ENCODE measurements at places on chromosomes 3 and 15.

DNA sequence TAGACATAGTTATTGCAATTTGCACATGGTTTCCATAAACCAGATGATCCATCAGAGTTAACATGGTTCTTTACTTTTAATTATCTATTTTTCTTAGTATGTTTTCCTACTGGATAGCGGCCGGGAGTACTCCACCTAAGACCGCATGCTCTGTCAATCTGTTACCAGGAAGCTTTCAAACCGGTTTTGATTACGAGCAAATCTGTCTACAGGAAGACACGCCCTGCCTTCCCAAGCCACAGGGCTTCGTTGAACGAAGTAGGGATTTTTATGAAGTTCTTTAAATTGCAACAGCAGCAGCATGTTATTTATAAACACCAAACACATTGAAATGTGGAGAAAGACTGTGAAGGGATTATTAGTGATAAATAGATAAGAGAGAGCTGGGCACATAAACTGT, 283.3 kb upstream of the ROBO2 start:
- DNase-seq, result no peak

GRCh38 chr3:124793054-124793739, 62.9 kb downstream of the UMPS start:
- DNase-seq, result no peak

DNA sequence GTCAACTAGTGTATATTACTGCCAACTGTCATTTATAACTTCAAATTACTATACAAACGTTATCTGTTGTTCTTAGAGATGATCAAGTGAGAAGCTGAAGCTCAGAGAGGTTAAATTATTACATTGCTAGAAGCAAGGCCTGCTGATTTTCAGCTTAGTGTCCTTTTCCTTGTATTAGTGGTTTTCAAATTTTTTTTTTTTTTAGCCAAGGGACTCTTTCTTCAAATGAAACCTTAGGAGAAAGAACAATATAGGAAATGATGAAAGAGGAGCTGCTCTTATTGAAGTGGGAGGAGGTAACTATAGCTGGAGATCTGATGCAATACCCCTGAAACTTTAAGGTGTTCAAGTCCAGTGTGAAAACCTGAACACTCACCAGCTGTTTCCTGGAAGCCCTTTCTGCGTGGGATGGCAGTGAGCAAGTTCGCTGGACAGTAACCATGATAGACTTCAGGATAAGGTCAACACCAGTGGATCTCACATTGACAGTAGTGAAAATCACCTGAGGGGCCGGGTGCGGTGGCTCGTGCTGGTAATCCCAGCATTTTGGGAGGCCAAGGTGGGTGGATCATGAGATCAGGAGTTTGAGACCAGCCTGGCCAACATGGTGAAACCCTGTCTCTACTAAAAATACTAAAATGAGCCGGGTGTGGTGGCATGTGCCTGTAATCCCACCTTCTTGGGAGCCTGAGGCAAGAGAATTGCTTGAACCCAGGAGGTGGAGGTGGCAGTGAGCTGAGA, 376.2 kb downstream of the EDEM1 start:
- no peak for DNase-seq

- DNase-seq, result no peak
Observed at GRCh38 chr15:74800559-74801094, 12.0 kb upstream of the LMAN1L start.

GRCh38 chr15:45026651-45027190, 3.7 kb downstream of the SORD start:
- DNase-seq, result no peak

GRCh38 chr15:71281256-71281655, 166.0 kb downstream of the THSD4 start:
- no peak for DNase-seq

All from activated CD4-positive, alpha-beta T cell treated with anti-CD3 and anti-CD28 coated beads, Interleukin-2, amount 10 ng/mL, durations not matched to agents 7 days and 5 days (primary cell).